ENCODE measurements at places on chromosomes 6 and 20.

DNA sequence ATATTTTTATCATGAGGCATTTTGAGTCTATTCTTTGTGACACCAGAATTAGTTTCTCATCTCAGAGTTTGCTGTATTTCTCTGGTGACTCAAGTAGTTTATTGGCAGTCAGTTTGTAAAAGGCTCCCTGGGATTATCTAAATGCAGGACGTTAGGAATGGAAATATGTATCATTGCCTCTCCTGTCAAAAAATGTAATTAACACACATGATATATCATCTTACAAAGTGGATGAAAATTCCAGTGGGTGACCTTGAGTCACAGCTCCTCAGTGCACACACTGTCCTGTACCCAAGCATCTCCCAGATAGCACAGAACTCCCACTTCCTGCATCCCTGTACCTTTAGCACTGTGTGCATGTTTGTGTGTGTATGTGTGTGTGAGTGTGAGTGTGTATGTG lies 258.6 kb downstream of the LAMA2 start:
- DNase-seq, result no peak

DNA sequence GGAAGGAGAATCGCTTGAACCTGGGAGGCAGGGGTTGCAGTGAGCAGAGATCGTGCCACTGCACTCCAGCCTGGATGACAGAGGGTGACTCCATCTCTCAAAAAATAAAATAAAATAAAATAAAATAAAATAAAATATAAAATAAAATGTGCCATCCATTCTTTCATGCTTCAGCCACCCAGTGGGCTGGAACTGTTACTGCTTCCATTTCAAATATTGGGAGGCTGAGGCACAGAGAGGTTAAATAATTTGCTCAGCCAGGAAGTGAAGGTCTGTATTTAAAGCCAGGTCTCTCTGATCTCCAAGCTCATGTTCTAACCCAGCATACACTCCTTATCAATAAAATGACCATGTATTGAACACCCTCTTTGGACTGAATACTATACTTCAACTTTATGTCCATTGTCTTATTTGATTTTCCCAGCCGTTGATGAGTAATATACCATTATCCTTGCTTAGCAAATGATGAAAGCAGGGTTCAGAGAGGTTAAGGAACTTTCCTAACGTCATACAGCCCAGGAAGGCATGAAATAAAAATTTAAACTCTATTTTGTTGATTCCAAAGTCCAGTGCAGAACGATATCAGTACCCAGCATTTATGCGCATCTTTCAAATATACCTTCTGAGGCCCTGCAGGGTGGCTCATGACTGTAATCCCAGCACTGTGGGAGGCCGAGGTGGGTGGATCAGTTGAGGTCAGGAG lies 25.8 kb upstream of the SLC9A8 start:
- DNase-seq, result no peak

DNA sequence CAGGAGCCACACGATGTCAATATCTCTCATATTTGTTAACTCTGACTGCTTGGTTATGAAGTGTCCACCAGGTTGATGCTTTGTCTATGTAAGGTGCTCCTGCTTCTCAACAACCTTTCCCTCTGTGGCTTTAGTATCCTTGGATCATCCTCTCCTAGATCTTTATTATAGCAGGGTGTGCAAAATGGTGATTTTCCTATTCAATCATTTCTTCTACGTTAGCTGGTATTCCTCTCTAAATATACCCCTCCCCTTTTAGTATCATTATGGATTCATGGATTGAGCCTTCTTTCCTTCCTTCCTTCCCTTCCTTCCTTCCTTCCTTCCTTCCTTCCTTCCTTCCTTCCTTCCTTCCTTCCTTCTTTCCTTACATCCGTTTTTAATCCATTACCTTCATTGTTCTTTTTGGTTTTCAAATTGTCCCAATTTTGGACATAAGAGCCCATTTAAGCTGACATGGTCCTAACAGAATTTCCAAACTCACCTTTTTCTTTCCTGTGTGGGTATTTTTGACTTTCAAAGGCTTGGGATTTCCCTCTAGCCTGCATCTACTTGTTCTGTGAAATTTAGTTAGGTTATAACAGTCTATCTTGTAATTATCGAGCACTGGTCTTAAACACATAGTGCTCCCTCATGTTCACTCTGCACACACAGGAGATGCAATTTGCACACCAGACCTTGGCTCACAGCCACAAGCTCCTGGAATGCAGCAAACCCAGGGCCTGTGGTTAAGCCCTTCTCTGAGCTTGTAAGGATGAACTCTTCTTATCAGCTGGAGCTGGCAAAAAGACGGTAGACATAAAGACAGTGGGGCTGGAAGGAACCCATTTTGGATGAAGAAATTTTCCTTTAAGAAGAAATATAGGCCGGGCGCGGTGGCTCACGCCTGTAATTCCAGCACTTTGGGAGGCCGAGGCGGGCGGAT lies 109.9 kb downstream of the SLC24A3 start:
- DNase-seq, result no peak

DNA sequence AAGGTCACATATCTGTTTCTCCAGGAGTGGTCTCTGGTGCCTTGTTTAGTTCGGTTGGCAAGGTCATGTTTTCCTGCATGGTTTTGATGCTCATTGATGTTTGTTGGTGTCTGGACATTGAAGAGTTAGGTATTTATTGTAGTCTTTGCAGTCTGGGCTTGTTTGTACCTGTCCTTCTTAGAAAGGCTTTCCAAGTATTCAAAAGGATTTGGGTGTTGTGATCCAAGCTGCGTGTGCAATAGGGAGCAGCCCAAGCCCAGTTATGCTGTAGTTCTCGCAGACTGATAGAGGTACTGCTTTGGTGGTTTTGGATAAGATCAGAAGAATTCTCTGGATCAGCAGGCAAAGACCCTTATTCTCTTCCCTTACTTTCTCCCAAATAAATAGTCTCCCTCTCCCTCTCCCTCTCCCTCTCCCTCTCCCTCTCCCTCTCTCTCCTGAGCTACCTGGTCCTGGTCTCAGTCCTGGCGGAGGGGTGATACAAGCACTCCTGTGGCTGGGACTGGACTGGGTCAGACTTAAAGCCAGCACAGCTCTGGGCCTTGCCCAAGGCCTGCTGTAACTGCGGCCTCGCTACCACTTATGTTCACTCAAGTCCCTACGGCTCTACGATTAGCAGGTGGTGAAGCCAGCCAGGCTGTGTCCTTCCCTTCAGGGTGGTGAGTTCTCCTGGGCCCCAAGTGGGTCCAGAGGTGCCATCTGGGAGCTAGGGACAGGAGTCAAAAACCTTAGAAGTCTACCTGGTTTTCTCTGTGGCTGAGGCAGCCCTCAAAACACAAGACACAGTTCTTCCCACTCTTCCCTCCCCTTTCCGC lies 27.3 kb upstream of the GRM4 start:
- no peak for DNase-seq

DNA sequence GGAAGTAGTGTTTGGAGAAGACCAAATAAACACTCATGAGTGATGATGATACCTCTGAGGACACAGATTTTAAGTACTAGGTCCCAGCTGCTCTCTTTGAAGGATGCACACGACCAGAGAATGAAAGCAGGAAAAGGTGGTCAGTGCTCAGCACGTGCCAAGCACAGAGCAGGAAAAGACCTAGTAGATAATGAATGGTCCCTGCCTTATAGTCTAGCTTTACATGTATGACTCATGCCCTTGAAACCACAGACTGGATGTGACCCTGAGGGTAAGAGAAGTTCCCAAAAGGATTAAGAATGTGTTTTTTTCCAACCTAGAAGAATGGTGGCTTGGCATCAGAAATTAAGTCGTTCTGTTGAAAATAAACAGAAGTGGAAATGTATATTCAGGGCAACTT lies 2.8 kb upstream of the MC3R start:
- no peak for DNase-seq

GRCh38 chr6:85419046-85419759 lies 30.7 kb upstream of the NT5E start:
- no peak for DNase-seq

- DNase-seq, result no peak
Measured at GRCh38 chr6:75643173-75643572, 41.5 kb downstream of the SENP6 start.

DNA sequence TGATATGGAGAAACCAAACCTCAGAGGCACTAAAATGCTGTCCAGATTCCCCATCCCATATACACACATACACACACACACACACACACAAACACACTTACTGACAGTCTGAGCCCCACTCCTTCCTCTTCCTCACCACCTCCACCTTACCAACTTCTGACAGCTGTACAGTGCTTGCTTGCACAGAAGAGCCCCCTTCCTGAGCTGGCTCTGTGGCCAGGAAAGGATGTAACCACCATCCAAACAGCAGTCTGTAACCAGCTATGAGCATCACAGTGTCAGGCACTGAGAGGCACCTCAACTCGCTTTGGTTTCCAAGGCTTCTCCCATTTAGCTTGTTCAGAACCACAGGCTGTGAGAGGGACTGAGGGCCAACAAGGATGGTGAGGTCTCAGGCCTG lies 5.9 kb upstream of the C6orf136 start:
- no peak for DNase-seq

GRCh38 chr6:11132194-11132888 lies 20.8 kb upstream of the ERVFRD-1 start:
- no peak for DNase-seq

GRCh38 chr20:63114693-63115311 lies 101.1 kb downstream of the YTHDF1 start:
- DNase-seq, result no peak

GRCh38 chr20:34970193-34970840 lies 14.6 kb downstream of the MYH7B start:
- DNase-seq, result no peak

DNA sequence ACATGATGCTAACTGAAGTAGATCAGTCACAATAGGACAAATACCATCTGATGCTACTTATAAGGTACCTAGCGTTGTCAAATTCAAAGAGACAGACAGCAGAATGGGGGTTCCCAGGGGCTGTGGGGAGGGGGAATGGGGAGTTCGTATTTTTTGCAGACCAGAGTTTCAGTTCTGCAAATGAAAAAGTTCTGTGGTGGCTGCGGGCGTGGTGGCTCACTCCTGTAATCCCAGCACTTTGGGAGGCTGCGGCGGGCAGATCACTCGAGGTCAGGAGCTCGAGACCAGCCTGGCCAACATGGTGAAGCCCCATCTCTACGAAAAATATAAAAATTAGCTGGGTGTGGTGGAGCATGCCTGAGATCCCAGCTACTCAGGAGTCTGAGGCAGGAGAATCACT lies 68.1 kb downstream of the SLC22A23 start:
- DNase-seq, result no peak

- no peak for DNase-seq
Measured at GRCh38 chr6:111921103-111921502, 47.9 kb upstream of the FYN start.

DNA sequence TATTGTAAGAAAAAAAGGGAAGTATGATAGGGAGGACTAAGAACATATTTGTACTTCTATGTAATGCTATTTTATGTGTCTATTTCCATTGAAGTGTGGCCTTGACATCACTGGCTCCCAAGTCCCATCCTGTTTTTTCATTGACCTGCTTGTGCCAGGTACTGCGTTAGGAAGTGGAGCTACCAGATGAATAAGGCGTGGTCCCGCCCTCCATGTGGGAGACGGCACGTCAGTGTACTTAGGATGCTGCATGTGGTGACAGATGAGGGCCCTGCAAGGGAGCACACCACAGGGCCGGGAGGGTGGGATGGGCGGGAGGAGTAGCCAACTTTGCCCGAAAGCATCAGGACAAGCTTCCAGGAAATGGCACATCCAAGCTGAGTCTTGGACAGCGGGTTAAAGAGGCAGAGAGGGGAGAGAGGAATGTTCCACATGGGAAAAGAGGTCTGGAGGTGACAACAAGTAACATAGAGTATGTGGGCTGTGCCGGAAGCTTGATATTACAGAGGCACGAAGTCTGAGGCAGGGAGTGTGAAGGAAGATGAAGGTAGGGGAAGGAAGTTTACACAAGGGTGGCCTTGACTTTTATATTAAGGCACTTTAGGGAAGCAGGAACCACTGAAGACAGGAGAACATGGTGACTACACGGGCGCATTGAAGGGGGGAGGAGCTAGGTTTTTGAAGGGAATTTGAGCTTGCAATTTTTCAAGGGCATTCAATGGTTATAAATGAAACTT lies 140.6 kb downstream of the MTHFD1L start:
- DNase-seq, result no peak

- no peak for DNase-seq
Measured at GRCh38 chr6:13841936-13842335, 27.6 kb upstream of the MCUR1 start.

GRCh38 chr20:37072293-37073196 lies 23.3 kb downstream of the RBL1 start:
- no peak for DNase-seq

- DNase-seq, result no peak
Measured at GRCh38 chr20:52837378-52837777, 134.8 kb upstream of the TSHZ2 start.

DNA sequence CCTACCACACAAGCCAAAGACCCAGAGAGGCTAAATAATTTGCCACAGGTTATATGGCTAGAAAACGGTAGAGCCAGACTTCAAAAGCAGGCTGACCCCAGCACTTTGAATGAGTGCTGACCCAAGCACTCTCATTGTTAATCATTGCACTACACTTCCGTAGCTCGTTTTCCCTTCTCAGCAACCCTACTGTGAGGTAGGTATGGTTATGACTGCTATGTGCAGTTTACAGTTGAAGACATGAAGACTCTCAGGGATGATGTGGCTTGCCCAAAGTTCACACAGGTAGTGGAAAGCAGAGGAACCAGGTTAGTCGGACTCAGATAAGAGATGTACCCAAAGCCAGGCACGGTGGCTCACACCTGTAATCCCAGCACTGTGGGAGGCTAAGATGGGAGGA lies 33.5 kb upstream of the RIMS4 start:
- DNase-seq, result no peak

DNA sequence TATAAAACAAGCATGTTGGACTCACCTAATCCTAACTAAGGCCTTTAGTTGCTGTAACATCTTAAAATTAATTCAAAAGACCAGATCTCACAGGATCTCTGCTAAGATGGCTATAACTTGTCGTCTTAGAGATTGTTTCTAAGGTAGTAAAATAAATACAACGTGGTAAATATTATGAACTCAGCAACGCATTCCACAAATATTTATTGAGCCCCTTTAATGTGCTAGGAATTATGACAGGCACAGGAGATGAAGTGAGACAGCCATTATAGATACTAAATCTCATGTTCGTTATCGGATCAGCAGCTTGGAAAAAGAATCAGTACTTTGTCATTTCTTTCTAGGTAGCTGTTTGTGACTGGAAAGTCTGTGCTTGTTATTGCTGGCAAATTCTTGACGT lies 20.9 kb upstream of the MCM3 start:
- DNase-seq, result no peak

GRCh38 chr20:47428164-47428563 lies 71.7 kb upstream of the ZMYND8 start:
- DNase-seq, result no peak

DNA sequence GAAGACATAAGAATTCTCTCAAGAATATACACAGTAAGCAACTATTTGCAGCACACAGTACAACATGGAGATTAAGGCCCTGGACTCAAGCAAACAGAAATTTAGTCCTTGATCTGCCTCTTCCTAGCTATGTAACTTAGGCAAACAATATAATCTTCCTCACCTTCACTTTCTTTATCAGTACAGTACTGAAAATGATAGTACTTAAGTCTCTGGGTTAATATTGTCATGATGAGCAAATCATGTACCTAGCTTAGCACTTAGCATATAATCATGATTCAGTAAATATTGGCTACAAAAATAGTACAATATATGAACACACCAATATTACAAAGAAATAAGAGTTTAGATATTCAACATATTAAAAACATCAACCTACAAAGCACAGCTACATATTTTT lies 320.5 kb downstream of the HACE1 start:
- DNase-seq, result no peak
